CD4-positive, alpha-beta T cell (primary cell): ENCODE measurements at places on chromosomes 3 and 15.

GRCh38 chr3:54836871-54837270, 91.0 kb downstream of the LRTM1 start:
- DNase-seq = no peak

DNA sequence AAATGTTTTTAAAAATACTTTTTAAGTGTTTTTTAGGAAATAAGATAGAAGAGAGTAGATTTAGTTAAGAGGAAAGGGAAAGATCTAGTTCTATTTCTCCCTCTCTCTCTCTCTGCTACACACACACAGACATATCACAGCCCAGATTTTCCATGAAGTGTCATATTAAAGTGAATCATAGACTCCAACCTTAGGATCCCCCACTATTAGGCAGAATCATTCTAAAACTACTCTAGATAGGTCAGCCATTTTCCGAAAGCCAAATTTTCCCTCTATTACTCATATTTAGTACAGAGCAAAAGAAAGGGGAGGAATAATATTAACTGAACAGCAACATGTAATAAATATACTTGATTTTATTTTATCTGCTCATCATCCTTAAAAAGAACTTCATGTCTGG, 45.1 kb upstream of the RSL24D1 start:
- no peak for DNase-seq

DNA sequence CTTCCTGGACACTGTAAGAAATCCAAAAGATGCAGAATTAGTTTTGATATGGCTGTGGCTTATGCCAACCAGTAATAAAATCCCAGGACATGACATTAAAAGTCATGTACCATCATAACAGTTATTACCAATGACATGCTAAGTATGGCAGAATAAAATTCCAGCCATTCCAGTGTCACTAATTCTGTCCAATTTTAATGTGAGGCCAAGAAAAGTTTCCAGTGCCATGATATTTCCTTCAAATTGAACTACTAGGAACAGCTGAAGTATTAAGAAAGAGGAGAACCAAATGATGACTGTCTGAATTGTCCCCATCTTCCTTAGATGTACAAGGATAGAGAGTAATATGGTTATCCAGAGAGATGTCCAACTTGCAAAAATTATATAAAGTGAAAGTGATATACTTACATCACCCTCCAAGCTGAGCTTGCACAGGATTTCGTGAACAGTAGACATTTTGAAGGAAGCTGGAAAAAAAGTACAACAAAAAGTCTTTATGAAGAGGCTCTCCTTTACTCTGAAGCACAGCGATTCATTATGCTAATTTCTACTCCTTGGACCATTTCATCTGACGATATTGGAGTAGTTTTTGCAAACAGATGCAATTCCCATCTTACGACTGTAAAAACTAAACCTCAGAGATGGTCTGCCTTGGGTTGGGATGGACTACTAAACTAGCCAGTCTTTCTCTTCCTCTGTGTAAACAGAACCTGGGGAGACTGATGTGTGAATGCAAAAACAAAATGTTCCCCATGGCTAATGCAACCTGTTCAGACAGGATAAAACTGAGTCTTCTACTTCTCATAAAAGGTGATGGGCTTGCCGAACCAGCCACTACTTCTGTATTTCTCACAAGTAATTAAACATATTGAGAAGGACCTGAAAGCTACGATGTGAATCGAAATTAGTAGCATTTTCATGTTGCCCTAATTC, 11.9 kb downstream of the ANXA2 start:
- DNase-seq = no peak

DNA sequence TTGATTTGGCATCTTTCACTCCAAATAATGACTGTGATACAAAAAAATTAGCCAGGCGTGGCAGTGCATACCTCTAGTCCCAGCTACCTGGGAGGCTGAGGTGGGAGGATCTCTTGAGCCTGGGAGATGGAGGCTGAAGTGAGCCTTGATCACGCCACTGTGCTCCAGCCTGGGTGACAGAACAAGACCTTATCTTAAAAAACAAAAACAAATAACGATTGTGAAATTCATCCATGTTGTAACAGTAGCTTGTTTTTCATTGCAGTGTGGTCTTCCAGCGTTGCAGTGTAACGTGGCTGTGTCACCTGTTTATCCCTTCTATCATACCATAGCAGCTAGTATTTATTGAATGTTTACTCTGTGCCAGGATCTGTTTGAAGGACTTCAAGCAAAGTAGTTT, 120.9 kb downstream of the ITPR1 start:
- DNase-seq = no peak

GRCh38 chr3:156353563-156353962, 201.4 kb downstream of the SSR3 start:
- DNase-seq = no peak

DNA sequence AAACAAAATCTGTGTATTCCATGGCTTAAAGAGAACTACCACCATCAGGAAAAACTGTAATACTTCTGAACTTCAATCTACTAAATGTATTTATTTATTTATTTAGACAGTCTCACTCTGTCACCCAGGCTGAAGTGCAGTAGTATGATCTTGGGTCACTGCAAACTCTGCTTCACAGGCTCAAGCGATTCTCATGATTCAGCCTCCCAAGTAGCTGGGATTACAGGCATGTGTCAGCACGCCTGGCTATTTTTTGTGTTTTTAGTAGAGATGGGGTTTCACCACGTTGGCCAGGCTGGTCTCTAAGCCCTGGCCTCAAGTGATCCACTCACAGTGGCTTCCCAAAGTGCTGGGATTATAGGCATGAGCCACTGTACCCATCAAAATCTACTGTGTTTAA, 202.3 kb upstream of the POU1F1 start:
- no peak for DNase-seq

- DNase-seq = no peak
Observed at GRCh38 chr15:88090481-88091011, 166.0 kb downstream of the NTRK3 start.

- peak; percentile 89 for DNase-seq
Observed at GRCh38 chr15:60585743-60586708, 107.1 kb upstream of the ICE2 start.

GRCh38 chr3:117836296-117836695, 1126.7 kb downstream of the TUSC7 start:
- DNase-seq = no peak

DNA sequence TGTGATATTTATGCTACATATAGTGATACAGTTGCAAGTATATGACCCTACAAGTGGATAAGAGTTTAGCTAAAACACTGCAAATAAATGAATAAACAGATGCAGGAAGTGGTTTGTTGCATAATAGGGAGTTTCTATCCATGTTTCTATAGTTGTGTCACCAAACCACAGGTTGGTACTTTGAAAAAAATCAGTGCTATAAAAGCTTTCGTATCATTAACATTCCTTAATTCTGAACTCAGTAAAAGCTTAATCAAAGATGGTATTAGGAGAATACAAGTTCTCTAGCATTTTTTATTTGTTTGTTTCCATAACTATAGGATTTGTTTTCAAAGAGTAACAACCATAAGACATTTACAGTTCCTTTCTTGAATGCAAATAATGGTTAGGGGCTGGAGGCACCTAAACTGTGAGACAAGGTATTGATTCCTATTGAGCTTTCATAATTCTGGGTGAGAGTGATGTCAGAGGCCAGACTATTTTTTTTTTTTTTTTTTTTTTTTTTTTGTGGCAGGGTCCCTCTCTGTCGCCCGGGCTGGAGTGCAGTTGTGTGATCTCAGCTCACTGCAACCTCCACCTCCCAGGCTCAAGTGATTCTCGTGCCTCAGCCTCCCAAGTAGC, 29.6 kb downstream of the CPOX start:
- DNase-seq = peak; percentile 31

DNA sequence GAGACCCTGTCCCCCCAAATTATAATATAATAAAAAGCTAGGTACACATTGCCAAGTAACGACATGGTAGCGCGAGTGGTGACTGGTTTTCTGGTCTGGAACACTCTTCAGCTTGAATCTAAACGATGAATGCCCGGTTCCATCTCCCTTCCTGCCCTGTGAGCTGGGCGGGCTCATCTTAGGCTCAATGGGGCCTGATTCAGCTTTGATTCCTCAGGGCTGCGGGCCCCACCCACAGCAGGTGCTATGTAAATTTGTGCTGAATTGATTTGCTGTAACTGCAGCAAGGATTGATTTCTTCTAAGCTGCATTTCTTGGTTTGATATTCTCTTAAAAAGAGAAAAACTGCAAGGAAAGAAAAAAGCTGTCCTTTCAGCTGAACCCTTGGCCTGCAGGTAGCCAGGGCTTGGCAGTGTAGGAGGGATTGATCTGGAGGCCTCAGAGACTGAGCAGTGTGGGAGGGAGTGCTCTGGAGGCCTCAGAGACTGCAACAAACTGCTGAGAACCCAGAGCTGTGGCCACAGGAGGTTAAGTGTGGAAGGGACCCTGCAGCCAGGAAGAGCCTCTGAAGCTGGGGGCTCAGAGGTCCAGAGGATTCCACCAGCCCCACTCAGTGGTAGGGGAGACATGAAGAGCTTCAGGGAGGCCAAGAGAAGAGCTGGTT, 231.6 kb downstream of the XXYLT1 start:
- no peak for DNase-seq

DNA sequence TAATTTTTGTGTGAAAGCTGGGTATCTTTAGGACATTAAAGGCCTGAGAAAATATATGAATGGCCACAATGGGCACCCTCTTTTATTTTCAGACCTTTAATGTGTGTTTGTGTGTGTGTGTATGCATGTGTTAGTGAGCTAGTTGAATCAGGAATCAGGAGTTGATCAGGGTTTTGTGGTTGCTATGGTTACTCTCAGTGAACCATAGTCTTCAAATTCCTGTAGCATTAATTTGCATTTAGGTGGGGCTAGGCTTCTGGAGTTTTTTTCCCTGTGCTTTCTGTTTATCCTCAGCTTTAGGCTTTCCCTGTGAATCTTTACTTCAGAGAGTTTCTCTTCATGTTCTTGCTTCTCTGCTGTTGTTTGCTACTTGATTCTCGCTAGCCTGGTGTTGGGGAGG, 122.0 kb upstream of the ONECUT1 start:
- no peak for DNase-seq

- DNase-seq = no peak
Observed at GRCh38 chr15:79849789-79850188, 47.0 kb downstream of the MTHFS start.
